ENCODE measurements at places on chromosomes 2 and 18. TPM values are rescaled to one million over a fixed set of nuclear protein-coding genes. Genes with fewer than 3 reads are reported as not detected.

ARHGAP25 gene
- not detected for total RNA-seq

PLEKHH2 gene
- total RNA-seq, result 4.3 TPM

GCKR gene
- total RNA-seq, result not detected

RPRD1A gene
- 45.9 TPM for total RNA-seq

TUBA4B gene
- total RNA-seq, result not detected

RTP5 gene
- total RNA-seq, result not detected

GYPC gene
- 68.0 TPM for total RNA-seq

RESP18 gene
- not detected for total RNA-seq

GKN2 gene
- not detected for total RNA-seq

SP140 gene
- under 0.01 TPM for total RNA-seq

TLX2 gene
- total RNA-seq, result under 0.01 TPM

AFF3 gene
- total RNA-seq, result not detected

COLEC12 gene
- 115 TPM for total RNA-seq

Data from subcutaneous preadipocyte (primary cell).